Pancreas (tissue), 10 donors: ENCODE measurements at places on chromosomes 7 and 10.

DNA sequence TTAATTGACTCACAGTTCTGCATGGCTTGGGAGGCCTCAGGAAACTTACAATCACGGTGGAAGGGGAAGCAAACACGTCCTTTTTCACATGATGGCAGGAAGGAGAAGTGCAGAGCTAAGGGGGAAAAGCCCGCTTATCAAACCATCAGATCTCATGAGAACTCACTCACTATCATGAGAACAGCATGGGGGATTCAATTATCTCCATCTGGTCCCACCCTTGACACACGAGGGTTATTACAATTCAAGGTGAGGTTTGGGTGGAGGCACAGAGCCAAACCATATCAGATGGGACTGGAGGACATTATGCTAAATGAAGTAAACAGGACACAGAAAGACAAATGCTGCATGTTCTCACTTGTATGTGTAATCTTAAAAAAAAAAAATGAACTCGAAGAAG is 141.4 kb upstream of the HABP2 start:
- no peak for DNase-seq
- H3K4me1 ChIP-seq: no peaks in the 10 kb centered on the region
- no peak overlapping the region for H3K27ac ChIP-seq
- no peak overlapping the region for H3K4me3 ChIP-seq
- no peaks in the 10 kb centered on the region for H3K36me3 ChIP-seq
- H3K27me3 ChIP-seq: no peaks in the 10 kb centered on the region

- no peak overlapping the region for H3K4me3 ChIP-seq
- no peak overlapping the region for H3K27ac ChIP-seq
- no peak for DNase-seq
Measured at GRCh38 chr10:98555021-98555619, 108.4 kb upstream of the HPS1 start.

GRCh38 chr10:76868098-76868977 is 769.3 kb downstream of the KCNMA1 start:
- H3K4me3 ChIP-seq: no peak overlapping the region
- H3K27ac ChIP-seq: no peak overlapping the region
- H3K4me1 ChIP-seq: no peaks in the 10 kb centered on the region
- no peaks in the 10 kb centered on the region for H3K27me3 ChIP-seq
- H3K36me3 ChIP-seq: no peaks in the 10 kb centered on the region
- no peak for DNase-seq

- no peaks in the 10 kb centered on the region for H3K36me3 ChIP-seq
- no peak for DNase-seq
- H3K4me1 ChIP-seq: peaks cover 27% of the 10 kb centered on the region
- H3K27ac ChIP-seq: no peak overlapping the region
Measured at GRCh38 chr10:79106256-79107050, 37.7 kb downstream of the ZMIZ1 start.

DNA sequence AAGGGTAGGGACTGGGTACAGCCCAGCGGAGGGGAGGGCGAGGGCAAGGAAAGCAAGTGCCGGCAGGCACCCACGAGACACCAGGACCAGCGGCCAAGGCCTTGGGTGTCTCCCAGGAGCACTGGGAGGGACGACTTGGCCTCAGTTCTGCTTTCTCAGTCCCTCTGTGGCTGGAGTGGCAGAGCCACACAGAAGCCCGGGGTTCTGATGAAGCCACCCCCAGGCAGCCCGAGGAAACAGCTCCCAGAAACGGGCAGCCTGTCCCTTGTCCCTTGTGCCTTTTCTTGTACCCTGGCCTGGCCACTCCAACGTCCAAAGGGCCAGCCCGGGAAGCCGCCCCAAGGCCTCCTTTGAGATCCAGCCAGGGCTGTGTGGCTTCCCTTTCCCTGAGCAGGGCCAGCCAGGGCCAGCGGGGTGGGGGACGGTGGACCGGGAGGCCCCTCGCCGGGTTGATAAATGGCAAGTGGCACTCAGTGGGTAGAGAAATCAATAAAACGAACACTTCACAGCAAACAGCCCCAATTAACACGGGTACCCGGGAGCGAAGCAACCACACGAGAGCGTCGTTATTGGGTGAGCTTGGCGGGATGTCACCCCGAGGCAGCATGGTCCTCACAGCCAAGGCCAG is 69.8 kb upstream of the GNA12 start:
- no peaks in the 10 kb centered on the region for H3K27me3 ChIP-seq
- no peak overlapping the region for H3K27ac ChIP-seq
- H3K4me1 ChIP-seq: no peaks in the 10 kb centered on the region

GRCh38 chr7:148261523-148261922 is 329.0 kb upstream of the C7orf33 start:
- no peak overlapping the region for H3K4me3 ChIP-seq
- no peak for DNase-seq
- H3K27me3 ChIP-seq: peaks cover 5% of the 10 kb centered on the region
- no peaks in the 10 kb centered on the region for H3K4me1 ChIP-seq

DNA sequence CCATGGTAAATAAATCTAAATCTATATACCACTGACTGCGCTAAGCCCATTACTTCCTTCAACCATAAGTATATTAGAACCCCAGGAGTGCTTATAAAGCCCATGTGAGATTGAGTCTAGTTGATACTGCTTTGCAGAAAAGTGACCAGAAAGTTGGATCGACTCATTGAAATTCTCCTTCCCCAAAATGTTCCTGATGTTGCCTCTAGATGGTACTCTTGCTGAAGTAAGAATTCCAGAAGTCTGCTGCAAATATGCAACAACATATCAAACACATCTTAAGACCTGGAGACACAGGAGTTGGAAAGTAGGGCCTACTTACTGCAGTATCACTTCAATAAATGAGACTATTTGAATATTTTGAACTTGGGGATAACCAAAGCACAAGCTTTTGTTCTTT is 550.8 kb downstream of the IPMK start:
- H3K27me3 ChIP-seq: no peaks in the 10 kb centered on the region
- H3K36me3 ChIP-seq: no peaks in the 10 kb centered on the region
- no peaks in the 10 kb centered on the region for H3K4me1 ChIP-seq
- DNase-seq: no peak

DNA sequence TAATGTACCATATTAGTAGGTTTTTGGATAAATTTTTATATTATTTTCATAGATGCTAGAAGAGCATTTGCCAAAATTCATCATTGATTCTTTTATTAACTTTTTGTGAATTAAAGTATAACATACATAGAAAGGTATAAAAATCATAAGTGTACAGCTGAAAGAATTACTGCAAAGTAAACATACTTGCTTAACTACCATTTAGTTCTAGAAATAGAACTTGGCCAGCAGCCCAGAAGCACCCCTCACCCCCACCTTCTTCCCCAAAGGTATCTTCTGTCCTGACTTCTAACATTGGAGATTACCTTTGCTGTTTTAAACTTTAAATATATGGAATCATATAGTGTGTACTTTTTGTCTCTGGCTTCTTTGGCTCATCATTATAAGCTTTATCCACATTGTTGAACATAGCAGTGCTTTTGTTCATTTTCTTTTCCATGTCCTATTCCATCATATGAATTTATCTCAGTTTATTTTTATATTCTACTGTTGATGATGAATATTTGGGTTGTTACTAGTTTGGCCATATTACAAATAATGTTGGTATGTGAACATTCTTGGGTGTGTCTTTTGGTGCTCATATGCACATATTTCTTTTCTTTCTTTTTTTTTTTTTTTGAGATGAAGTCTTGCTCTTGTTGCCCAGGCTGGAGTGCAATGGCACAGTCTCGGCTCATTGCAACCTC is 142.8 kb downstream of the ADK start:
- no peak for DNase-seq
- H3K36me3 ChIP-seq: no peaks in the 10 kb centered on the region
- H3K27me3 ChIP-seq: no peaks in the 10 kb centered on the region
- no peak overlapping the region for H3K4me3 ChIP-seq

DNA sequence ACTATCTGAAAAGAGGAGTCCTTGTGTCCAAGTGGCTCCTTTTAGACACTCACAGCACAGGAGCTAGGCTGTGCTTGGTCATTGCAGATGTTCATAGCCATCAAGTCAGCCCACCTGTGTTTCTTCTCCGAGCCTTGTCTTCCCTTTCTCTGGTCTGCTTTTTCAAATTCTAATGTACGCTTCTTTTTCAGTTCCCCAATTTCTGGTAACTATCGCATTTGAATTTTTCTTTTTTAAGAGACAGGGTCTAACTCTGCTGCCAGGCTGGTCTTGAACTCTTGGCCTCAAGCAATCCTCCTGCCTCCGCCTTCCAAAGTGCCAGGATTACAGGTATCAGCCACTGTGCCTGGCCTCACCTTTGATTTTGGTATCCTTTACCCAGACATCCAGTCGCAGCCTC is 18.9 kb downstream of the APBB1IP start:
- no peak for DNase-seq
- H3K4me1 ChIP-seq: no peaks in the 10 kb centered on the region
- H3K27ac ChIP-seq: no peak overlapping the region
- H3K27me3 ChIP-seq: no peaks in the 10 kb centered on the region
- H3K4me3 ChIP-seq: no peak overlapping the region

DNA sequence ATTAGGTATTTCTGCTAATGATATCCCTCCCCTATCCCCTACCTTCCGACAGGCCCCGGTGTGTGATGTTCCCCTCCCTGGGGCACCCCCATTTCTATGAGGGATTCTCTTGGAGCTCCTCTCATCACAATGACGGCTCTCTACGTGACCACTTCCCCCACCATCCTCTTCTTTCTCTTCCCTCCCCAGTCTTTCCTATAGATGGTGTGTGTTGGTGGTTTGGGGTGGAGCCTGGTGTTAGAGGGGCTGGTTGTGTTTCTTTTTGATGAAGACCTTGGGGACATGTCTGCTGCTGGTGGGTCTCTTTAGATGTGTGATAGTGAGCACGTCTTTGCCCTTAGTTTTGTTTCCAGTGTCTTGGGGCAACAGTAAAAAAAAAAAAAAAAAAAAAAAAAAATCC is 28.6 kb downstream of the RPS24 start:
- DNase-seq: no peak
- no peak overlapping the region for H3K4me3 ChIP-seq
- no peak overlapping the region for H3K27ac ChIP-seq
- no peaks in the 10 kb centered on the region for H3K36me3 ChIP-seq

GRCh38 chr10:86062647-86063145 is 303.9 kb downstream of the GRID1 start:
- H3K36me3 ChIP-seq: no peaks in the 10 kb centered on the region
- DNase-seq: no peak
- no peaks in the 10 kb centered on the region for H3K27me3 ChIP-seq
- H3K4me3 ChIP-seq: no peak overlapping the region

DNA sequence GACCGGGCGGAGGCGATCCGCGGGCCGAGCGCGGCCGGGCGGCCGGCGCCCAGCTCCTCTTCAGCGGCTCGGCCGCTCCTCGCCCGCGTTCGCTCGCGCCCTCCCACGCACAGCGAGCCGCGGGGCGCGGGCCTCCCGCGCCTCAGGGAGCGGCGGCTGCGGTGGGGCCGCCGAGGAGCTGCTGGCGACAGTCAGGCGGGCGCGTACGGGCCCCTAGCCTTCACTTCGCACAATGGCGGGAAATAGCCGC is at the start of gene MCMBP:
Gene MCMBP (minus strand): TSS at position 234 of the 250 bp plus-strand sequence. CDS start 259 bp downstream, outside the sequence.
- no peaks in the 10 kb centered on the region for H3K36me3 ChIP-seq
- H3K27ac ChIP-seq: peak within 1 kb of the TSS; percentile 78
- no peaks in the 10 kb centered on the region for H3K27me3 ChIP-seq
- peak within 1 kb of the TSS; percentile 94 for H3K4me3 ChIP-seq

GRCh38 chr10:107264742-107265141 is 100.2 kb upstream of the SORCS1 start:
- no peaks in the 10 kb centered on the region for H3K27me3 ChIP-seq
- DNase-seq: no peak
- no peak overlapping the region for H3K27ac ChIP-seq

DNA sequence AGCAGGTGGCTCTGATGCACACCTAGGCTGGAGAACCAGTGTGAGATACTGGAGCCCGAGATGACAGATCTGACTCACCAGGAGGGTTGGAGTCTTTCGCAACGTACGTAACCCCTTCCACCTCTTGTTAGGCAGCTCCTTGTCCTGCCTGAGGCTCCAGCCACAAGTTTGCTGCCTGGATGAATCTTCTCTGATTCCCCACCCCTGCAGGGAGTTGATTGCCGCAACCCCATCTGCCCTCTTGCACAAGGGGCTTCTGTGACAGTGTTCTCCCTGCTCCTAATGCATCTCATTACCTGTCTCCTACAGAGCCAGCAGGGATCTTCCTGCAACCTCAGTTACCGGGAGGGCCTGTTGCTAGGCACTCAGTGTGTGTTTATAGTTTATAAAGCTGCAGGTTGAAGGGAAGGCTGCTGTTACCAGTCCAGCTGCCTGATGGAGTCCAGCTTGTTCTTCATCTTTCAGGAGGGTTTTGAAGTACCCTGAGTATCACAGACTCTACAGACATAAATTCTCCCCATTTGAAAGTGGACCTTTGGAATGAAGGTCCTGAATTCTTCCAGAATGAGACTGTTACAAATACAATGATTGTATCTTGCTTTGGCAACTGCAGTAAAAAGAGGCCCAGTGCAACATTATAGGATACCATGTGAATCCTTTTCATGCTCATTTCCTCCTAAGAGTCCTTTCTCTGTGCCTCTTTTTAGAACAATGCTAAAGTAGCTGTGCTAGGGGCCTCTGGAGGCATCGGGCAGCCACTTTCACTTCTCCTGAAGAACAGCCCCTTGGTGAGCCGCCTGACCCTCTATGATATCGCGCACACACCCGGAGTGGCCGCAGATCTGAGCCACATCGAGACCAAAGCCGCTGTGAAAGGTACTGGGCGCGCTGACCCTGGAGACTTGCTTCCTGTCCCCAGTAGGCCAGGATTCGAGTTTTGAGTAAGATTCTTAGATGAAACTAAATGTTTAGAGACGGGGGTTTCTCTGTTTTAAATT is 6.5 kb downstream of the MDH2 start:
- H3K27ac ChIP-seq: no peak overlapping the region
- H3K4me1 ChIP-seq: peaks cover 24% of the 10 kb centered on the region
- H3K4me3 ChIP-seq: no peak overlapping the region
- DNase-seq: no peak

GRCh38 chr7:108421720-108422331 is 34.4 kb downstream of the NRCAM start:
- H3K36me3 ChIP-seq: no peaks in the 10 kb centered on the region
- no peak overlapping the region for H3K4me3 ChIP-seq
- no peaks in the 10 kb centered on the region for H3K4me1 ChIP-seq
- no peak for DNase-seq

- no peak overlapping the region for H3K4me3 ChIP-seq
- DNase-seq: no peak
- H3K27ac ChIP-seq: no peak overlapping the region
- no peaks in the 10 kb centered on the region for H3K36me3 ChIP-seq
Measured at GRCh38 chr7:119711104-119711503, 561.9 kb upstream of the KCND2 start.
